Stimulated activated CD4-positive, alpha-beta T cell treated with anti-CD3 and anti-CD28 coated beads, Interleukin-1b, Interleukin-23, amount 100 ng/mL, for 4 hours (primary cell): ENCODE measurements at places on chromosomes 3 and 15.

GRCh38 chr15:52257734-52258062 is 37.9 kb downstream of the MYO5C start:
- DNase-seq = no peak

- DNase-seq = no peak
These were observed 25.8 kb downstream of the DNASE1L3 start for GRCh38 chr3:58184982-58185360.

GRCh38 chr3:140206196-140207040 is 271.4 kb downstream of the CLSTN2 start:
- DNase-seq = no peak

GRCh38 chr15:56248311-56248992 is 4.8 kb upstream of the RFX7 start:
- DNase-seq = no peak

DNA sequence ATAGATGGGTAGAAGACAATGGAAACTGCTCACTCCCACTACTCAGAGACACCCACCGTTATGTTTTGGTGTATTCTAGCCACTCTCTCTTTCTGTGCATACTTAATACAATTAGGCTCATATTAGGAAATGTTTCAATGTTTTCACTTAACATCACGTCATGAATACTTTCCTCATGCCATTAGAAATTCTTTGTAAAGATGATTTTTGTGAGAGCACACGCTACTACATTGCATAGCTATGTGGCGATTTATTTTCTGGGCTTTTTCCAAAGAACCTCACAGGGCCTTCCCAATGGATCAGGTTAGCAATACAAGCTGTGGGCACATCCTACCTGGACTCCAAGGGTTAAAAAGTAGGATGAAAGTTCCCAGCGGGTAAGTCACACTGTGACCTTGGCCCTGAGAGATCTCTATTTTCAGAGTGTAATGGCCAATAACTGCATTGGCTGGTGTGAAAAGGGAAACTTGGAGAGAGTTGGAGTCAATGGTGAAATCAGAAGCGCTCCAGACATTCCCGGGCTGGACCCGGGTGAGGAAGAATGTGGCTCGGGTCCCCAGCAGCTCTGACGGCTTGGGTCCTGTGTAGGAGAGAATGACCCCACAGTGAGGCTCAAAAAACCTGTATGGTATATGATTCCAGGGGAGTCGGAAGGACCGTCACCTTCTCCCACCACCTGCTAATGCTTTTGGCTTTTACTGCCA is 25.8 kb upstream of the TGM5 start:
- DNase-seq = no peak

GRCh38 chr15:80184554-80184953 is 31.8 kb downstream of the FAH start:
- no peak for DNase-seq

GRCh38 chr3:47804577-47804976 is 1.6 kb downstream of the DHX30 start:
- DNase-seq = no peak

- DNase-seq = no peak
These were observed 16.1 kb downstream of the ALDH1A3 start for GRCh38 chr15:100895721-100896120.

GRCh38 chr3:124032311-124032880 is 40.5 kb upstream of the ROPN1 start:
- DNase-seq = no peak
